ENCODE measurements at places on chromosomes 16 and 17. TPM values are rescaled to one million over a fixed set of nuclear protein-coding genes. Genes with fewer than 3 reads are reported as not detected.

The ZNF469 gene
- 4.2 TPM for total RNA-seq

The KRTAP16-1 gene
- not detected for total RNA-seq

The KRTAP2-2 gene
- not detected for total RNA-seq

The SLC47A1 gene
- total RNA-seq, result 0.11 TPM

The FSCN2 gene
- 5.5 TPM for total RNA-seq

The RNF167 gene
- total RNA-seq, result 108 TPM

The HOXB9 gene
- 0.13 TPM for total RNA-seq

The PROCA1 gene
- 11.0 TPM for total RNA-seq

The MPHOSPH6 gene
- total RNA-seq, result 22.2 TPM

The ST6GALNAC1 gene
- total RNA-seq, result not detected

The CDH5 gene
- not detected for total RNA-seq

The NPTX1 gene
- 0.20 TPM for total RNA-seq

The ACSM2A gene
- total RNA-seq, result not detected

The RAB34 gene
- 23.9 TPM for total RNA-seq

The PRR15L gene
- total RNA-seq, result not detected

The C1QTNF1 gene
- total RNA-seq, result not detected

The HBM gene
- total RNA-seq, result not detected

The GPR142 gene
- total RNA-seq, result not detected

The LHX1 gene
- total RNA-seq, result not detected

The LRRC37A gene
- total RNA-seq, result 10.0 TPM
